Uterus (tissue), 4 donors: ENCODE measurements at places on chromosomes 7 and 10.

- no peak for DNase-seq
These were observed 2.9 kb upstream of the NRAP start for GRCh38 chr10:113666682-113667252.

GRCh38 chr7:130473876-130474275 lies 18.0 kb upstream of the MEST start:
- no peak for DNase-seq

- no peak for DNase-seq
These were observed 18.1 kb upstream of the ZNF273 start for GRCh38 chr7:64884913-64885370.

- DNase-seq: no peak
These were observed 17.9 kb upstream of the TRIL start for GRCh38 chr7:28976022-28976421.

DNA sequence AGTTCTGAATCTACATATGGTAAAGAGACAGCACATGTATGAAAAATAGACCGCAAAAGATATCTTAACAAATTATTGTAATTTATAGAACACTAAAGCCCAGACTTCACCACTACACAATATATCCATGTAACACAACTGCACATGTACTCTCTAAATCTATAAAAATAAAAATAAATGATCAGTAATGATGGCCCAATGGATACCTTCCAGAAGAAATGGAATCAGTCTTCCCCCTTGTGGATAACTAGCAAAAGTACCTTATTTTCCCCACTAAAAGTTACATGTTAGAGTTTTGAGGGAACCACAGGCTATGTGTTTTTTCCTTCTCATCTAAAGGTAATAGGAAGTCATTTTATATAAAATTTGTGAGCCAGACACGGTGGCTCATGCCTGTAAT lies 25.7 kb downstream of the C7orf25 start:
- no peak for DNase-seq

DNA sequence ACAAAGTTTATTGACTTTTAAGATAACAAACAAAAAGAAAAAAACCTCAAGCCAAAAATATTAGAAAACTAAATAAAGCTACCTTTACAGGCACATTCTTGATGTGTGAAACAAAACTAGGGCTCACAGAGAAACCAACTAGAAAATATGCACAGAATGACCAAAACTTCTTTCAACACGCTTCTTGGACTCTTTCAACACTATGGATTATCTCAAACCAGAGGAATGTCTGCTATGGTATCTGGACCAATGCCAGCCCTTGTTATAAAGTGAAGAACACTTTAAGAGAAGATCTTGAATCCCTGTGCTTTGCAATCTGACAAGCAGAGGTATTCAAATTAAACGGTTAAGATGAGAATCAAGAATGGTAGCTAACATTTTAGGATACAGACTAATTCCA lies 76.6 kb downstream of the DNAJC1 start:
- no peak for DNase-seq

- DNase-seq: no peak
These were observed 41.6 kb upstream of the CTBP2 start for GRCh38 chr10:125201791-125202622.

- no peak for DNase-seq
These were observed 1.3 kb downstream of the UBE2H start for GRCh38 chr7:129951226-129952085.

GRCh38 chr7:50450590-50451032 lies 461 bp upstream of the FIGNL1 start:
- DNase-seq: no peak

- peak; percentile 39 for DNase-seq
These were observed 6.2 kb upstream of the RRP12 start for GRCh38 chr10:97407211-97407951.

GRCh38 chr7:51700593-51701215 lies 384.1 kb upstream of the COBL start:
- no peak for DNase-seq

- no peak for DNase-seq
These were observed 22.3 kb upstream of the KLF14 start for GRCh38 chr7:130756316-130756715.

DNA sequence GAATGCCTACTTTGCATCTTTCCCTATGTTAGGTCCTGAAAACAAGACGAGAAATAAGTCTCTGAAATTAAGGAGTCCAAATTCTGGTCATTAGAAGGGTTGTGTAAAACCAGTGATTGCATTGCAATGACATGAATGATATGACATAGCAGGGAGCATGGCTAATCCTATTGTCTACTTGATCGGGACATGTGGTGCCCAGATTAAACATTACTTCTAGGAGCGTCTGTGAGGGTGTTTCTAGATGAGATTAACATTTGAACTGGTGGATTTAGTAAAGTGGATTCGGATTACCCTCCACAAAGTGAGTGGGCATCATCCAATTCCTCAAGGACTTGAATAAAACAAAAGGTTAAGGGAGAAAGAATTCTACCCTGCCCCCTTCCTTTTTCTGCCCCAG lies 434.9 kb upstream of the KLF6 start:
- no peak for DNase-seq

GRCh38 chr10:31596765-31597164 lies 277.7 kb downstream of the ZEB1 start:
- no peak for DNase-seq
